ENCODE measurements at places on chromosomes 2 and 18.

- no peak for DNase-seq
Observed at GRCh38 chr2:71675296-71675695, 221.9 kb downstream of the DYSF start.

GRCh38 chr2:80061881-80062280 lies 242.7 kb downstream of the LRRTM1 start:
- no peak for DNase-seq

DNA sequence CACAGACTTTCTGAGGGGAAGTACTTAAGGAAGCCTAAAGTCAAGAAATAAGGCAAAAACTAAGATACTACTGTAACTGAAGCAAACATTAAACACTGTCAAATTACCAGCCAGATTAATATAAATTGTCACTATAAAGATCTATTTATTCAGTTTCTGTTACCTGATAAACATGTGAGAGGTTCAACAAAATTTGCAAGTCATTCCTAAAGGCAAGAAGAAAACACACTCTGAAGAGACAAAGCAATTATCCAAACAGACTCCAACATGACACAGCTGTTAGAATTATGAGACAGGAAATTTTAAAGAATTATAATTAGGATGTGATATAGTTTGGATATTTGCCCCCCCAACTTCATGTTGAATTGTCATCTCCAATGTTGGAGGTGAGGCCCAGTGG lies 140.4 kb upstream of the COL3A1 start:
- no peak for DNase-seq

DNA sequence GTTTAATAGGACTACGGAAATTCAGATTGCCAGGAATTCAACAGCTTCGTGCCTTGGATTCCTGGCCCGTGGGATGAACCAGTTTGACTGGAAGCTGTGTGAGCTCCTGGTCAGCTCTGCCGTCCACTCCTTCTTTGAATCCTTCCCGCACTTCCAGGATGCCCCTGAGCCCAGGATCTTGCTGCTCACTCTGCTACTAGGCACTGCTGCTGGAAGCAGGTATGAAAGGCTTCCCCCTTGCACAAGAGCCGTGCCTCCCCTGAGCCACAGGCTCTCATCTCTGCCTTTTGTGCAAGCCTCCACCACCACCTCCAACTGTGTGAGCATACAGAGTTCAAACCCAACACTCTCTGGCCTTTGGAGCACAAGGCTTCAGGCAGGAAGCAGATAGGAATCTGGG lies 34.9 kb downstream of the EN1 start:
- no peak for DNase-seq

GRCh38 chr2:133658020-133658903 lies 90.0 kb upstream of the NCKAP5 start:
- DNase-seq, result no peak

DNA sequence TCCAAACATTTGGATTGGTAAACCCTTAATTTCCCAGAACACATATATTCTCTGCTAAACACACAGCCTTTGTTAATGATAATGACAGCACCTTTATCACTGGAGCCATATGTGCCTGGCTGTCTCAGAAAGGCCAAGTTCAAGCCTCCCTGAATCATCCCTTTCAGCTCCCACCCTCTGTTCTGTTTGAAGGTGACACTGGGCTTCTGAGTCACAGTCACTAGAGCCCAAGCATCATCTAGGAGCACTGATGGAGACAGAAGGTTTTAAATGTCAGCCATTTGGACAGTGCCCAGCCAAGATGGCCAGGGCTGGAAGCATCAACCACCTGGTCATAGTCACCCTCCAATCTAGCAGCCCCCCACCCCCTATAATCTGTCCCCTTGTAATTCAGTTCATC lies 80.6 kb downstream of the NRP2 start:
- DNase-seq, result no peak

DNA sequence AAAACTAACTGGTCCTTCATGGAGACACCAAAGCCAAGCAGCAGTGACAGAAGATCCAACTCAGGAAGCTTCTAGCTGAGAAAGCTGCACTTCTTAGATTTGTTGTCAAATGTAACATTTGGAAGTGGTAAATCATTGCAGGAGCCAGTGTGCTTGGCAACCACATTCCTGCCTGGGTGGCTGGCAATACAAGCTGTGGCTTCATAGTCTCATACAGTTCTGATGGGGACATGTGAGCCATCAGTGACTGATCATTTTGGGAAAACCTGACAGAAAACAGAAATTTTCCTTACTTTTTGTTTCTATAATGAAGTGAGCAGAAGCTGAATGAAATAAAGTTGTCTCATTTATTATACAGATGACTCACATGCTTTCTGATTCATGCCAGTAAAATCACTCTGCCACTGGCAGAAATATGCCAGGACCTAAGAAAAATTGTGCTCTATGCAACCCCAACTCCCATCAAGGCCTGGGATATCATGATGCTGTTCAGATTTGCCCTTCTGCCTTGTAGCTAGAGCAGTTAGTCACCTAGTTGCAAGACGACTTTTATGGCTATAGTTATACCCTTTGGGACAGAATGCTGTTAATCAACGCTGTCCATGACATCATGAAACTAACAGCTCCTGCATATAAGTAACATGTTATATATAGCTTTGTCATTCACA lies 508.1 kb downstream of the ADCYAP1 start:
- no peak for DNase-seq

- DNase-seq, result no peak
Observed at GRCh38 chr2:125185691-125186270, 1160.7 kb downstream of the CNTNAP5 start.

- DNase-seq, result peak; percentile 78
Observed at GRCh38 chr2:181036848-181037603, 56.6 kb downstream of the UBE2E3 start.

GRCh38 chr2:6524691-6525474 lies 340.8 kb downstream of the CMPK2 start:
- no peak for DNase-seq

- peak; percentile 78 for DNase-seq
Observed at GRCh38 chr2:171402906-171403580, 30.7 kb downstream of the METTL8 start.

GRCh38 chr2:54570925-54571694 lies 115.0 kb downstream of the SPTBN1 start:
- peak; percentile 66 for DNase-seq

DNA sequence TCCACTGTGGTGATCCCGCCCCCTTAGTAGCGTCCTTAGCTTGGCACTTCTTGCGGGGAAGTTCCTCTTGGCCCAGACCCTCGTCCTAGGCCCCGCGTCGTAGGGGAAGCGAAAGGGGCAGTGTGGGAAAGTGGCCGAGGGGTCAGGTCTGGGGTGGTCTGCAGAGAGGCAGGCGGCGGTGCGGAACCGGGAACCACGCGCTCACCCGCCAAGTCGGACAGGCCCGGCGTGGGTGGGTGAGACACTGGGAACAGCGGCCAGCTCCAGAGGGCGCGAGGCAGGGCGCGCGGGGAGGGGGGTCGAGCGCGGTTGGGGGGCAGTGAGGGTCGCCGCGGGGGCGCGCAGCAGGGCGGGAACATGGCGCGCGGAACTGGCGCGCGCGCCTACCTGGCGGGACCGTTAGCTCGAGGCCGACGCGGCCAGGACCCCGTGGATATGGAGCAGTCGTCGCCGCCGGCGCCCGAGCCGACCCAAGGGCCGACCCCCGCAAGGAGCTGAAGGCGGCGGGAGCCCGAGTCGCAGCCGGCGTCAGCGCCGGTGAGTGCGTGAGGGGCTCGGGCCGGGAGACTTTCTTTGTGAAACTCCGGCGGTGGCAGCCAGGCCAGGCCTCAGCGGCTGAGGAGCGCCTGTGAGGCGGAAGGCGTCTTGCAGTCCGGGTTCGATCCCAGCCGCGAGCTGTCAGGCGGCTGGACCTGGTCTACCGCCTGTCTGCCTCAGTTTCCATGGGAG lies 2896.7 kb upstream of the TEKT4 start:
- DNase-seq, result no peak

DNA sequence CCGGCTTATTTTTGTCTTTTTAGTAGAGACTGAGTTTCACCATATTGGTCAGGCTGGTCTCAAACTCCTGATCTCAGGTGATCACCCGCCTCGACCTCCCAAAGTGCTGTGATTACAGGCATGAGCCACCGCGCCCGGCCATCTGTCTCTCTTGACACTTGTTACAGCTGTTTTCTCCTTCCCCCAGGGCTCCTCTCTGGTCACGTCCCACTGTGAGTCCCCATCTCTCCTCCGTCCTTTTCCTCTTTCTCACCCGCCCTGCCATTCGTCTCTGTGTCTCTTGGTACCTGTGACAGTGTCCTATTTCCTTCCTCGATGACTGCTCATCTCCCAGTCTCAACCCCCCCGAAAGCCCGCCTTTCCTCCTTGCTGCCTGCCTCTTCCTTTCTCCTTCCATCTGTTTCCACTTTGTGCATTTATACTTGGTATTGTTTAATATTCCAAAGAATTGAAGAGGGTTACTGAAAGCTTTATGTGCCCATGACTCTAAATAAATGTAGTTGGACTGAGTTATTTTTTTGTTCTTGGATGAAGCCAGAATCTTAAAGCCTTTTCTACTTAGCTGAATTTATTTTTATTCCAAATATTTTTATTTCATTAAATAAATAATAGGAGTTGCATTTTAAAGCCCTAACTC lies 241.5 kb downstream of the SH3RF3 start:
- DNase-seq, result no peak

GRCh38 chr2:238097988-238098871 lies 1.9 kb upstream of the ESPNL start:
- no peak for DNase-seq
